Inflammatory macrophage treated with lipopolysaccharide for 1 hour (primary cell): ENCODE measurements at places on chromosomes 16 and 17.

- no peak for DNase-seq
These were observed 12.5 kb upstream of the TMED6 start for GRCh38 chr16:69364088-69364487.

DNA sequence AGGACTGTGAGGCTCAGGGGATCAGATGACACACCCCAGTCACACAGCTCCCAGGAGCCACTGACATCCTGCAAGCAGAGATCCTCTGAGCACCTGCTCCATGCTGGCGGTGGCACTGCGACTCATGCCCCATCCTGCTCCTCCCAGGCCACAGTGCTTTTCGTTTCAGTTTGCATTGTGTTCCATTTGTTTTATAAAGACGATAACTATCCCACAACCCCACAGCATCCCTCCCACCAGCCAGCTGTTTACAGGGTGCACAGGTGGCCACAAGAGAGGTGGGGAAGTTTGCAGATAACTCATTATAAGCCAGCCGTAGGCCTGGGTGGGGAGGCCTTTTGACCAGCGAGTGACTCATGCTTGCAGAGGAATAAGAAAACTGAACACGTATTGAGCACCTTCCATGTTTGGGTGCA is 28.2 kb downstream of the BCO1 start:
- no peak for DNase-seq

- DNase-seq, result no peak
These were observed 29.7 kb downstream of the TRPV3 start for GRCh38 chr17:3527896-3528295.

GRCh38 chr17:18040261-18040858 is 1.2 kb downstream of the GID4 start:
- no peak for DNase-seq

DNA sequence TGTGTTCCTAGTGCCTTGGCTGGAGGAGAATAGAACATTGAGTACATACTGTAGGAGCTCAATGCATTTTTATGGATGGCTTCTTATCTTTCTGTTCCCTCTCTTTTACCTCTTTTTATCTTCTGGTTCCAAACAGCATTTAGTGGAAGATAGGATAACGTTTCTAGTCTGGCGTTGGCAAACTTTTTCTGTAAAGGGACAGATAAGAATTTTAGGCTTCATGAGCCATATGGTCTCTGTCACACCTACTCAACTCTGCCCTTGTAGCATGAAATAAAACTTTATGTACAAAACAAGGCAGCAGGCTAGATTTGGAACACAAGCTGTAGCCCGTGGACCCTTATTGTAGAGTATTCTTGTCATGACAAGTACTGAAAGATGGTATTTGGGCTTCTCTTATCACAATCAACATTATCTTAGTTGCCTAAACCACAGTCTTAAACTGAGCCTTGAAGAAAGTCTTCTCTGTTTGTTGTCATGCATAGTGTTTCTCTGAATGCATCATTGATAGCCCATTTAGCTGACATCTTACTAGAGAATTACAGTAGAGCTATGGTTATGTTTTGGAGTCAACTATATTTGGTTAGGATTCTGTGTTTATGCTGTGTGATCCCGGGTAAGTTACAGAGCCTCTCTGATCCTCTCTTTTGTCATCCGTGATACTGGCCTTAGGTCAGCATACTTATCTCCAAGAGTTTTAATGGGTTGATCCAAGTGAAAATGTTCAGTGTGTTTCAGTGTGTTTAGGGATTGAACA is 80.2 kb downstream of the HS3ST4 start:
- DNase-seq, result no peak

GRCh38 chr16:63192980-63193379 is 1156.7 kb upstream of the CDH8 start:
- DNase-seq, result no peak

DNA sequence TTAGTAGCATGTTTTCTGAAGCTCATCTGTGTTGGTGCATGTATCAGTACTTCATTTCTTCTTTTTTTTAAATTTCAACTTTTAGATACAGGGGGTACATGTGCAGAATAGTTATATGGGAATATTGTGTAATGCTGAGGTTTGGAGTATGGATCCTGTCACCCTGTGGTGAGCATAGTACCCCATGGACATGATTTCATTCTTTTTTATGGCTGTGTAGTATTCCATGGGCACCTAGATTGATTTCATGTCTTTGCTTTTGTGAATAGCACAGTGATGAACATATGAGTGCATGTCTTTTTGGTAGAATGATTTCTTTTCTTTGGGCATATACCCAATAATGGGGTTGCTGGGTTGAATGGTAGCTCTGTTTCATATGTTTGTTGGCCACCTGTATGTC is 55.0 kb upstream of the NOL11 start:
- DNase-seq, result no peak

DNA sequence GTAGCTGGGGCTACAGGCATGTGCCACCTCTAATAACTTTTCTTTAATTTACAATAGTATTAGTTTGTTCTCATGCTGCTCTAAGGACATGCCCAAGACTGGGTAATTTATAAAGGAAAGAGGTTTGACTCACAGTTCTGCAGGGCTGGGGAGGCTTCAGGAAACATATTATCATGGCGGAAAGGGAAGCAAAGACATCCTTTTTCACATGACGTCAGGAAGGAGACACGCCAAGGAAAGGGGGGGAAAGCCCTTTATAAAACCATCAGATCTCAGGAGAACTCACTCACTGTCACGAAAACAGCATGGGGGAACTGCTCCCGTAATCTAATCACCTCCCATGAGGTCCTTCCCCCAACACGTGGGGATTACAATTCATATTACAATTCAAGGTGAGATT is 18.3 kb downstream of the IL4R start:
- DNase-seq, result no peak

- DNase-seq, result peak; percentile 47
These were observed 3.7 kb downstream of the TMC8 start for GRCh38 chr17:78133971-78134898.

GRCh38 chr16:51271156-51271701 is 120.2 kb upstream of the SALL1 start:
- DNase-seq, result no peak

DNA sequence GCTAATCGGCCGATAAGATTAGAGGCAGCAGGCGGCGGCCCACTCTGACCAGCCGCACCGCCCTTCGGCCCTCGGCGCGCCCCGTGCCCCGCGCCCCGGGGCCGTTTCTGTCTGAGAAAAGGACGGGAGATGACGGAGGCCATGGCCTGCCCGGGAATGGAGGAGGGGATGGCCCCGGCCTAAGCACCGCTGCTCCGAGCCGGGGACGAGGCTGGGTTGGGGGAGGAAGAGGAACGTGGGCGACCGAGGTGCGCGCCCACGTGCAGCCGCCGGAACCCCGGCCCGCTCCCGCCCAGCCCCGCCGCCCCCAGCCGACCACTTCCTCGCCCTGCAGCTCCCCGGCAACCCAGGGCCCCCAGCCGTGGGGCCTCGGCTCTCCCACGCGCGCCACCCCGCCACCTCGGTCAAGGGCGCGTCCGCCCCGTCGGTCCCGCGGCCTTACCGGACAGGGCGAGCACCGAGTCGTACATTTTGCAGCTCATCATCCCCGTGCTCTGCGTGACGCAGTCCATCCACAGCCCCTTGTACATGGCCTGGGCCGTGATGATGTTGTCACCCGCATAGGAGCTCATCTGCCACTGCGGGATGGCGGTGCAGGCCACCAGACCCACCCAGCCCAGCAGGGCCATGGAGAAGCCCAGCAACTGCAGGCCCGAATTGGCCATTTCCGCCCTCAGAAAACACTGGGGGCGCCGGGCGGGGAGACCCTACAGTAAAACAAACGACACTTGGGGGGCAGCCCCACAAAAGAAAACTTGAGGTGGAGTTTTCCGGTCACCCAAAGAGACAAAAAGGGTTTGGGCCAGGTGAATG is 693 bp downstream of the CLDN7 start:
- DNase-seq, result no peak

DNA sequence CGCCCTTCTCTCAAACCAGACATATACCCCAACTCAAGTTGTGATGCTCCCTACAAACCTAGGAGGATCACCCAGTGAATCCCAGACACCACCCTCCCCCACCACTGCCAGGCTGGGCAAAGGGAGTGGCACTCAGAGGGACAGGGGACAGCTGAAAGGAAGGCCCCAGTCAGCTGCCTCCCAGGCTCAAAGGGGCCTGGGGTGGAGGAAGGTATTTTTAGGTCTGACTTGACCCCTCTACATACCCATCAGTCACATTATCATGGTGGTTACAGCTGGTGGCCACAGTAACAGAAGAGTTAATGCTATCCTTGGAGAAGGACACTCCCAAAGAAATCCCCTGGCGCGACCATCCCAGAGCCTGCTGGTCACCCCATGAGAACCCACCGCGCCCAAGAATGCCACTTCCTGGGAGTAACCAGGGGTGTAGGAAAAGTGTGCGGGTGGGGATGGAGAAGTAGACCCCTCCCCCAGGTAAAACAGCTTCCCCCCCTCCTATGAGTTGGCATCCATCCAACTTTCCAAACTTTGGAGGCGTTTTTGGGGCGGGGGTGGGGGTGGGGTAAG is 1.1 kb downstream of the CACNB1 start:
- DNase-seq, result no peak

- no peak for DNase-seq
These were observed 57.2 kb upstream of the CACNG5 start for GRCh38 chr17:66777689-66778225.

DNA sequence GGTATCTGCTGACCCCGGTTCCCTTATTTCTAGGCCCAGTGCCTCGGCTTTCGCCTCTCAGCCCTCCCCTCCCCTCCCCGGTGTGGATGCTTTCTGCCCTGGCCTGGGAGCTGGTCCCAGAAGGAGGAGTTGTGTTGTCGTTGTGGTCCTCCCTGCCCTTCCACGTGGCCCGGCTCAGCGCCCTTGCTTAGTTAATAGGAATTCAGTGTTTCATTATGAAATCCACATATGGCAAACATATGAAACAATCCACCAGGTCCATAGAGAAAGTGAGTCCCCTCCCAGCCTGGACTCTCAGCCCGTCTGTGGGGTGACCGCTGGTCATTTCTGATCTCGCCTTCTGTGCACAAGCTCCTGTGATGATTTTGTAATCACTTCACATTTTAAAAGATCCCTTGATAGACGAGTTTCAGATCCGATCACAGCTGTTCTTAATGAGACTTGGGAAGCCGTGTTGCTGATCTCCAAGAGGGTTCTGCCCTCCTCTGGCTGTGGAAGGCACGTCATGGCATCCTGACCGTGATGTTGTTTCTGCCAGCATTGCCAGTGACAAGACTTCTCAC is 112.1 kb downstream of the BANP start:
- no peak for DNase-seq

DNA sequence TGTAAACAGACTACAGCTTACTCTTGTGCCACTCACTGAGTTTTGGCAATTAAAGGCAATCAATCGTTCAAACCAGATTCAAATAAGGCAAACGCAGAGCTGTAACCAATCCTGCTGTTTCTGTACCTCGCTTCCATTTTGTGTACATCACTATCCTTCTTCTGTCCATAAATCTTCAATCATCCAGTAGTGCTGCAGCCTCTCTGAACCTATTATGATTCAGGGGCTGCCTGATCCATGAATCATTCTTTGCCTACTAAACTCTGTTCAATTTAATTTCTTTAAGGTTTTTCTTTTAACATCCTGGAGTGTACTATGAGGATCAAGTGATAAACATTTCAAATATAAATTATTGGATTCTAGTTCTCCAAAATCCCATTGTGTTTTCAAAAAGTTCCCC is 93.9 kb downstream of the CEP112 start:
- no peak for DNase-seq

- no peak for DNase-seq
These were observed 61.2 kb upstream of the RPH3AL start for GRCh38 chr17:413706-414380.

DNA sequence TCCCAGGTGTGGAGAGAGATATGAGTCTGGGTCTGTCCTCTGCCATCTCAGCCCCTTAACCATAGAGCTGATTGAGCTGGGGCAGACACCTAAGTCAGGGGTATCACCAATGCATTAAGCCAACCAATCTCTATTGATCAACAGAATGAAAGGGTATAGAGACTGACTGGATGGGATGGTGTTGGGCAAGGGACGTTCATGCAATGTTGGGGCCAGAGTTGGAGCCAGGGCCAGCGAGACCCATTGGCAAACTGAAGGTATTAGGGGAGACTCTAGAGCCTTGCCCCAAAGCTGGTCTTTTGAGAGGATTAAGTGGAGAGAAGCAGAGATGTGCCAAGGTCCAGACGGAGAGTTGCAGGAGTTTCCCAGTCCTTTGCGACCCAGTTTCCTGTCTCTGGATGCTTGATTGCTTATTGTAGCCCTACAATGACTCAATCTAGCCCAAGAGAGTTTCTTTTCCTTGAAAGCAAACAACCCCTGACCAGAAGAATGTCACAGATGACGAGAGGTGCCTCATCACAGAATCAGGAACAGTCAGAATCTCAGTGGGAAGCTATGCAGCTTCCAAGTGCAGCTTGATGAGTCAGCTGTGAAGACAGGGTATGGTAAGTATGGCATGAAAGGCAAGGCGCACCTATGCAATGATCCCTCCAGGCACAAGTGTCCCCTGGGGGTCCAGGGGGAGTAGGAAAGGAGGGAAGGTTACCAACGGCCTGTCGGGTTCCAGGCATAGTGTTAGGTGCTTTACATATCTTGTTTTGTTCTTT is 137.2 kb downstream of the UTP18 start:
- DNase-seq, result no peak

- no peak for DNase-seq
These were observed 47.2 kb upstream of the ICAM2 start for GRCh38 chr17:64067657-64068056.

GRCh38 chr16:14502256-14502875 is 127.7 kb downstream of the PARN start:
- no peak for DNase-seq

DNA sequence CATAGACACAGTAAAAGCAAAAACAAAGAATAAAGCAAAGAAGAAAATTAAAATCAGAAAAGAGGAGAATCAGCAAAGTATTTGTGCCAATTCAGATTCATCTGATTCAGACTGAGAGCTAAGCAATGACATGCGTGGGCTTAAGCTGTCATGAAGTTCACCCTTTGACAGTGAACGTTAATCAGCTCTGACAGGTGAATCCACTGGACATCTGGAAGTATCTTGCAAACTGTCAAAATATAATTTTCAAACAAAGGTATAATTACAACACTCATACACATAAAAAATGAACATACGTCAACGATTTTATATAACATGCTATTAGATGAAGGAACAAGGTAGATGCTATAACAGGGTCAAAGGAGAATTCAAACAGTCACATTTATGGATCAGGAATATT is 596.3 kb upstream of the SALL1 start:
- DNase-seq, result no peak

GRCh38 chr16:57529391-57530103 is 6.8 kb downstream of the CCDC102A start:
- DNase-seq, result no peak

DNA sequence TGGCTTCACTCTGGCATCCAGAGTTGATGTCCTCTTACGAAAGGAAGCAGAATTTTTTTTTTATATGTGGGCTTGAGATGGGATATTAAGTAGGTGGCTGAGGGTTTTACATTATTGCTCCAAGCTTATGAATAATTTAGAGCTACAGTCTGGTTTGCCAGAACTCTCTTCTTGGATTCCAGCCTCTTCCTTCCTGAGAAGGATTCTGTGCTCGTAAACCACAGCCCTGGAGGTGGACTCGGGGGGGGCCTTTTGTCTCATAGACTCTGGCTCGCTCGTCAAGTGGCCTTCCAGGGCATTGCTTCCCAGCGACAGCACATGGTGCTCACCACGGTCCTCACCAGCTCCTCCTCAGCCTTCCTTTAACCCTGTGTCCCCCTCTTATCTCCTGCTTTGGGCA is 43.2 kb downstream of the TMEM11 start:
- DNase-seq, result peak; percentile 47
